ENCODE measurements at places on chromosomes 1 and 21.

- DNase-seq, result no peak
Observed at GRCh38 chr1:66684353-66684752, 67.9 kb upstream of the DYNLT5 start.

DNA sequence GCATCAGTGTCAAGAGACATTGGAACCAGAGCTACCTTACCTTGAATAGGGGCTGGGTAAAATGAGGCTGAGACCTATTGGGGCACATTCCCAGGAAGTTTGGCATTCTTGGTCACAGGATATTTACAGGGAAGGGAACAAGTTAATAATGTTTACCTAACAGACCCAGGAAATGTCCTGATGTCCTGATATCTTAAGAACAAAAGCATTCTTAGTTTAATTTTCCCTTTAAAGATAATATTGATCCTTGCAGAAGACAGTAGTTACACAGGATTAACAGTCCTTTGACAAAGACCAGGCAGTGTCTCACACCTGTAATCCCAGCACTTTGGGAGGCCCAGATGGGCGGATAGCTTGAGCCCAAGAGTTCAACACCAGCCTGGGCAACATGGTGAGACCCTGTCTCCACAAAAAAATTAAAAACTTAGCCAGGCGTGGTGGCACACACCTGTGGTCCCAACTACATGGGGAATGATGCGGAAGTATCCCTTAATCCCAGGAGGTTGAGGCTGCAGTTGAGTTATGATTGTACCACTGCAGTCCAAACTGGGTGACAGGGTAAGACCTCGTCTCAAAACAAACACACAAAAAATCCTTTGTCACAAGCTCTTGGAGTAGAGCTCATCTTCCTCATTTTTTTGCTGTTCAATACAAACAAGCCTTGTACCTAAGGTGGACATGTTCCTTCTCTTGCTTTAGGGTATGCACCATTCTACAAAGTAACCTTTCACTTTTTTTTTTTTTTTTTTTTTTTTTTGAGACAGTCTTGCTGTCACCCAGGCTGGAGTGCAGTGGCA, 1.3 kb upstream of the TOMM20 start:
- DNase-seq, result no peak

DNA sequence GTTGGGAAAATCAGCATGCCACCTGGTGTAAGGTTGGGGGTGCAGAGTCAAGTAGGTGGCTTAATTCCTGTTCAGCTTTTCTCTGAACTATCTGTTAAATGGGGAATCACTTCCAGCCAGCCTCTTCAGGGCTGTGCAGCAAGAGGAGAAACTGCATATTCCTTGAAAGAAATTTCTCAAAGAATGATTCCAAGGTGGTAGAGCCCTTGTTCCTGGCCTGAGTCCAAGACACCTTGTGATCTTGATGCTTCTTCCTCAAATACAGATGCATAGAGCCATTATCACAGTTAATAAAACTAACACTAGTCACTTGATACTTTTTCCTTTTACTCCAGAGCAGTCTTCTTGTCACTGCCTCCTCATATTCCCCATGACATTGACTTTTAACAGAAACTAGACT, 5.2 kb downstream of the TXLNA start:
- DNase-seq, result no peak

DNA sequence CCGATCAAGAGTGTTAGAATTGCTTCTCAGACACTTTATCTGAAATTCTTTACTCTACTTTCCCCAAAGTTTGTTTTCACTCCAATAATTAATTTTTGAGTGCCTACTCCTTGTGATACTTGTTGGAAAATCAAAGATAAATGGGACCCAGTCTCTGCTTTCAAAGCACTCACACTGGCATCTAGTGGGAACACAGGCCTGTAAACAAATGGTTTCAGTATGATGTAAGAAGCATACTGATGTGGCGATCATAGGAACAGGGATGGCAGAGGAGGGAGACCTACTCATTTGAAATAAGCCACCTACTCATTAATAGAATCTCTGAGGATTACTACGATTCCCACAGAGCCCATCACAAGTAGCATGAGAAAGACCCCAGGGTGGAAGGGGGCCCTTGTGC, 273.7 kb upstream of the ST6GALNAC5 start:
- no peak for DNase-seq

DNA sequence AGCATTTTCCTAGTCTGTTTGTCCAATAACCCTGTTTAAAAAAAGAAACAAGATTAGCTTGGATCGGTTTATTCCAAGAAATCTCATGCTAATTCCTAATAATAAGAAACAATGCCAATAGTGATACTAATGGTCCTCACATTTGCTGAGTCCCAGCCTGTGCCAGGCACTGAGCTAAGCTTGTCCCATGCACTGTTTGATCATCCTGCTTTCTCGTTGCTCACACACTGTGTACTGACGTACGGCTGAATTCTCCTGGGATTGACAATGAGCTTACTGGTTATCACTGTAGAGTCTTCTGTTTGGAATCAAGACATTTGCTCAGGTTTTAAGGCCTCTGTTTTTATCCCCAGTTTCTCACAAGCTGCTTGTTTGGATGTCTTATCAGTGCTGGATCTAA, 71.1 kb downstream of the CACNA1E start:
- no peak for DNase-seq

GRCh38 chr1:154726443-154726842, 118.5 kb upstream of the ADAR start:
- DNase-seq, result no peak

GRCh38 chr1:47192458-47193384, 2.9 kb upstream of the PDZK1IP1 start:
- peak; percentile 59 for DNase-seq

DNA sequence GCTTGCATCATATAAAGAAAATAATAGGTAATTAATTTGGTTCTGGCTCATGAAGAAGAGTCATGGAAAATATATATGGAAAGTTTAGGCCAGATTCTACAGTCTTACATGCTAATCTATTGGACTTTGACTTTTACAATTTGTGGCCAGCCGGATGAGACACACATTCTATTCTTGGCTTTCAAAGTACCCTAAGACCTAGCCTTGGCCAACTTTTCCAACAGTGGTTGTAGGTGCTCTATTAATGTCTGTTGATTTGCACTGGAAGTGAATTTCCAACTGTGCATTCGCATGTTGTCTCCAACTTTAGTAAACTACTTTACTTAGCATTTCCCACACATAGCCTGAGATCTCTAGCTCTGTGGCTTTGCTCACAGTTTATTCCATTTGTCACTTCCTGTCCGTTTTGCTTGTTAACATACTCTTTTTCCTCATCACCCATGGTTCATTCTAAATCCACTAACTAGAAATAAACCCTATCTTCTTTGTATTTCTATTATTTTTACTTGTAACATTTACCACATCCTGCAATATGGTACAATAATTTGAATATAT, 644.0 kb downstream of the PTPRC start:
- no peak for DNase-seq

DNA sequence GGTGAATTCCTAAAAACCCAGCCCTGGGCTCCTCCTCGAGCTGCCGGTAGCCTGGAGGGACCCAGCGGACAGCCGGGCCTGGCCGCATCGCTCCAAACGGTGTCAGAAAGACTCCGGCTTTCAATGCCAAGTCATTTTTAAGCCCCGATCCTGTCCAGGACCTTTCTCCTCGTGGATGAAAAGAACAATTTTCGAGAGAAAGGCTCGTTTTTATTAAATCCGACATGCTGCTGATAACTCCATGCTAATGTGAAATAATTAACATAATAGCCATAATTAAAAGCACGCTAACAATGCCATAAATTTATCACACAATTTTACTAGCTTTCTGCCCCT, 4.6 kb upstream of the FOXD3 start:
- DNase-seq, result no peak

DNA sequence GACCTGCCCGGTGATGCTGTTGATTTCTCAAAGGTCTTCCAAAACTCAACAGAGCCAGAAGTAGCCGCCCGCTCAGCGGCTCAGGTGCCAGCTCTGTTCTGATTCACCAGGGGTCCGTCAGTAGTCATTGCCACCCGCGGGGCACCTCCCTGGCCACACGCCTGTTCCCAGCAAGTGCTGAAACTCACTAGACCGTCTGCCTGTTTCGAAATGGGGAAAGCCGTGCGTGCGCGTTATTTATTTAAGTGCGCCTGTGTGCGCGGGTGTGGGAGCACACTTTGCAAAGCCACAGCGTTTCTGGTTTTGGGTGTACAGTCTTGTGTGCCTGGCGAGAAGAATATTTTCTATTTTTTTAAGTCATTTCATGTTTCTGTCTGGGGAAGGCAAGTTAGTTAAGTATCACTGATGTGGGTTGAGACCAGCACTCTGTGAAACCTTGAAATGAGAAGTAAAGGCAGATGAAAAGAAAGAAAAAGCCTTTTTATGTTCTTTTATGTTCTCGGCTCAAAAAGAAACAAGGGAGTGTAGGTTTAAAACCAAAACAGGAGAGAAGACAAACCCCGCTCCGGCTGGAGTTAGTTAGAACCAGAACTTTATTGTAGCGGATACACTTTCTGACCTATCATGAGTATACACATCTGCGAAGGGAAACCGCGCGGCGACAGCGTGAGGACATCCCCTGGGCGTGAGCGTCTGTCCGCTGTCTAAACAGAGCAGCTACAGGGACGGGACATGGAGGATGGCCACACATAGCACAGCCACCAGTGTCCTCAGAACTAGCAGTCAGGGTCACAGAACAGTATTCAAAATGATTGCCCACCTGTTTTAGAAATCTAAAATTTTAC, 77.1 kb downstream of the PIK3CD start:
- DNase-seq, result peak; percentile 50

- DNase-seq, result no peak
Observed at GRCh38 chr21:41741253-41742072, 25.4 kb downstream of the RIPK4 start.

DNA sequence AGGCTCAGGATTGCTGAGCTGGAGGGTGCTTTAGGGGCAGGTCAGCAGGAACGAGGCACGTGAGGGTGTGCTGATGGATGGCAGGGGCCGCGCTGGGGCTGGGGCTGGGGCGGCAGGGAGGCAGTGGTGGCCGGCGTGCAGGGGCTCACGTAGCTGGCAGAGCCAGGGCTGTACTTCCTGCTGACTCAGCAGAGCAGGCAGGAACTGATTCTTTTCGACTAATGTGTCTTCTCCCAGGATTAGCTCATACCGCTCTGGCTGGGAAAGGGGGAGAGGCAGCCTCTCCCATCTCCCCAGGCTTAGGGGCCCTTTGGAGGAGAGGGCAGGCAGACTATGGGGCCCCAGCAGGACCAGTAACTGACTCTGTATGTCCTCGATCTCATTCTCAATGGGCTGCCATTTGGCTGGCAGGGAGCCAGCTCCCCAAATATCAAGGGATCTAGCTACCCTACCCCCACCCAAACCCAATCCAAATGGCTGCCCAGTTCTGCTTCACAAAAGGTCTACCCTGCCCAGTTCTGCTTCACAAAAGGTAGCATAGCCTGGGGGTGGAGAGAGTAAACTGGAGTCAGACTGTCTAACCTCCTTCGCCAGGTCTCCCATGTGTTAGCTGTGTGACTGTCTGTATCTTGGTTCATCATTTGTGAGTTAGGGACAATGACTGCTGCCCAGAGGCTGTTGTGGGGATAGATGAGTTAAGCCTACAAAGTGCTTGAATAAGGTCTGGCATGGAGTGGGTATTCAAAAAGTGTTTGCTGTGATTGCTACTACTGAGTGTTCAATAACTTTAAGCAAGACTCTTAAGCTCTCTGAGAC, 100.1 kb upstream of the SLC2A1 start:
- no peak for DNase-seq

- no peak for DNase-seq
Observed at GRCh38 chr1:225694151-225694603, 41.3 kb upstream of the ENAH start.

DNA sequence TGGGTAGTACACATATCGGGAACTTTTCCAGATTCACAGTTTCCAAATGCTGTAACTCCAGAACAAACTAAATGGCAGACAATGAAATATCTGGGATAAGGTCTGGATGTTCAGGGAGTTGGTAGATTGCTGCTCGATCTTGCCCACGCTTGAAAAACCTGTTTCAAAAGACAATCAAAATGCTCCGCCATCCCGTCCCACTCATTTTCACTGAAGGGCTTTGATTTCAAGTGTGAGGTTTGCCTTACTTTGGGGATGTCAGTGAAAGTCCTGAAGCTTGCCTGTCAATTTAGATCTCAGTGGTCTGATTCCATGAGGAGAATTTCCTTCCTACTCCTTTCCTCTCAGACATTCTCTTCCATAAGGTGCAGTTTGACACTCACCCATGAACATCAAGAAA, 236.3 kb upstream of the KCNK2 start:
- DNase-seq, result no peak

DNA sequence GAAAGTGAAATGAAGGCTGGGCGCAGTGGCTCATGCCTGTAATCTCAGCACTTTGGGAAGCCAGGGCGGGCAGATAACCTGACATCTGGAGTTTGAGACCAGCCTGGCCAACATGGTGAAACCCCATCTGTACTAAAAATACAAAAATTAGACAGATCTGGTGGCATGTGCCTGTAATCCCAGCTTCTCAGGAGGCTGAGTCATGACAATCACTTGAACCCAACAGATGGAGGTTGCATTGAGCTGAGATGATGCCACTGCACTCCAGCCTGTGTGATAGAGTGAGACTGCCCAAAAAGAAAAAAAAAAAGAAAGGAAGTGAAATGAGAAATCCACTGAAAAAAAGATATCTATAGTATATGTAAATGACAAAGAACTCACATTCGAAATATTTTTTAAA, 439.9 kb downstream of the DISC1 start:
- DNase-seq, result no peak

DNA sequence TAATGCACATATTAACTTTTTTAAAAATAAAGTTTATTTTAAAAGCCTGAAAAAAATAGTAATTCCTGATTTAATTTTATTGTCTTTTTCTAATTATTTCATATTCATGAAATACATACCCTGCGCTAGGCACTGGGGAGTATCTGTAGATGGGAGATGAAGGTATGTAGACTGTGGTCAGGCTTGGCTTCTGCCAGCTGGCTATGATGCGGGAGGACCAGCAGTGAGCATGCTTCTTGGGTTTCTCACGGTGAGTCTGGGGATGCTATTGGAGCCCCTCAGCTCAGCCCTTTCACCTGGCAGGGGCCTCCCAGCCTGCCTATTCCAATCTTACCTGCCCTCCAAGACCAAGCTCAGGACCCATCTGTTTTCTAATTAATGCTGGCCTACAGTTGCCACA, 138.4 kb downstream of the NOS1AP start:
- DNase-seq, result no peak

GRCh38 chr1:196732526-196732925, 42.1 kb upstream of the CFHR3 start:
- no peak for DNase-seq

DNA sequence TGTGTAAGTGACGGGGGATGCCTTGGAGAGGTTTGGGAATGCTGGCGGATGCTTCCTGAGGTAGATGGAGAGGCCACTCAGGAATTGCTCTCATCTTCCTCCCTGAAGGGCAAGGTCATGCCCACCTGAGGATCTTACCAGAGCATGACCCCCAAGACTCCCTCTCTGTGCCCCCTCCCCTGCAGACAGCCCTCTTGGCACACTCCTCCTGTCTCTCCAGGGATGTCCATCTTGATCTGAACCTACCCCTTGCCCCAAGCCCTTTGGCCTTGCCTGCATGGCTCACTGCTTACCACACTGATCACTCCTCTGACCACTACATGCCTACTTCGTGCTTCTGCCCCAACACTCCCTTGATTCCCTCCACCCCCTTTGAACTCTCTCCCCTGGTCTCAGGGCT, 17.9 kb upstream of the MPL start:
- no peak for DNase-seq

- DNase-seq, result no peak
Observed at GRCh38 chr1:180939711-180940103, 27.0 kb downstream of the KIAA1614 start.
